Type B pancreatic cell (in vitro differentiated cells): ENCODE measurements at places on chromosomes 3 and 15.

GRCh38 chr3:40024526-40024925 is 215.1 kb downstream of the MYRIP start:
- no peak for DNase-seq

DNA sequence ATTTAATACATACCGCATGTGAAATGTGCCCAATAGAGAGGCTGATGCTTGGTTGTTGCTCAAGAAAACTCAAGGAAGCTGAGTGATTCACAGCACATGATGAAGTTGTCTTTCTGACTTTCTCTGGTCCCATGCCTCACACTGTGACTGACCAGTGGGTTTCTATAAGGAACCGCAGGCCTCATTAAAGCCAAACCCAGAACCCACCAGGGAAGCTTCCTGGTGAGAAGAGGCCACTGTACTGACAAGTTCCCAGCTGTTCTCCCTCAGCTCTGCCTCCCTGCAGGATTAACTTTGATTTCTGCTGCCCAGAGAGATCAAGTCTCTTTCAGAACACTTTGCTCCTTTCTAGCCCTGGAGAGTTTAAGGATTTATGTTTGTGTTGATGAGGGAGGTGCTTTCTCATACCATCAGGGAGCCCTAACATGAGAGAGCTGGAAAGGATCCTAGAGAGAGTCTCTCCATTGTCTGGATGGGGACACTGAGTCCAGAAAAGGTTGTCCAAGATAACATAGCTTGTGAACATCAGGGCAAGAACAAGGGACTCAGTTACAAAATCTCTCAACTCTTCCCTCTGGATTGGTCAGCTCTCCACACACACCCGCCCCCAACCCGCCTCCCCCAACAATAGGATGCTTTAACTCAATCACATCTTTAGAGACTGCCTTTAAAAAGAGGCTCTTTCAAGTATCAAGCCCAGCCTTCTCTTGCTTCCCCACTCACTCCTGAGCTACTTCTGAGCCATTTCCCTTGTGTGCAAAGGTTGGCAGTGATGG is 303.2 kb upstream of the TLE3 start:
- no peak for DNase-seq

DNA sequence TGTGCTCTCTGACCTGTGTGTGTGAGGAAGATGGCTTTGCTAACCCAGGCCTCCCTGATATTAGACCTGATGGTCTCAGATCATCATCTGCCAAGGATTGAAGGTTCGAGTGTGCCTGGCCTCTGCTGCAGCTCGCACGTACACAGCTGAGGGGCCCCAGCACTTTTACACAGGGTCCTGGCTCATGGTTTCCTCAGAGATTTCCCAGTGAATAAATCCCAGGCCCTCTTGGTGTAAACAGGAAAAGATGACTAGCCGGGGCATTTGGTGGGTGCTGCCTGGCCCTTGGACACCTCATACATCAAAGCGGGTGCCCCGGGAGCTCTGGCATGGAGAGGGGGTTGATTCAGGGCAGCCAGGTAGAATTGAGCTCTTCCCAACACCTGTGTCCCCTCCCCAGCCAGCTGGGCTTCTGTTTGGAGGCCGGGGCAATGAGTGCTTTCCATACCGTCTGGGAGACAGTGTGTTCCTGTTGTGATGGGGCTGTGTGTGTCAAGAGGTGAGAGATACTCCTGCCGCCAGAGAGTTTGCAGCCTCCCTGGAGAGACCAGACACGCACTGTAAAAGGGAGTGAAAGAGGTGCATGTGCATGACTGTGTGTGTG is 72.5 kb upstream of the TLE3 start:
- no peak for DNase-seq

DNA sequence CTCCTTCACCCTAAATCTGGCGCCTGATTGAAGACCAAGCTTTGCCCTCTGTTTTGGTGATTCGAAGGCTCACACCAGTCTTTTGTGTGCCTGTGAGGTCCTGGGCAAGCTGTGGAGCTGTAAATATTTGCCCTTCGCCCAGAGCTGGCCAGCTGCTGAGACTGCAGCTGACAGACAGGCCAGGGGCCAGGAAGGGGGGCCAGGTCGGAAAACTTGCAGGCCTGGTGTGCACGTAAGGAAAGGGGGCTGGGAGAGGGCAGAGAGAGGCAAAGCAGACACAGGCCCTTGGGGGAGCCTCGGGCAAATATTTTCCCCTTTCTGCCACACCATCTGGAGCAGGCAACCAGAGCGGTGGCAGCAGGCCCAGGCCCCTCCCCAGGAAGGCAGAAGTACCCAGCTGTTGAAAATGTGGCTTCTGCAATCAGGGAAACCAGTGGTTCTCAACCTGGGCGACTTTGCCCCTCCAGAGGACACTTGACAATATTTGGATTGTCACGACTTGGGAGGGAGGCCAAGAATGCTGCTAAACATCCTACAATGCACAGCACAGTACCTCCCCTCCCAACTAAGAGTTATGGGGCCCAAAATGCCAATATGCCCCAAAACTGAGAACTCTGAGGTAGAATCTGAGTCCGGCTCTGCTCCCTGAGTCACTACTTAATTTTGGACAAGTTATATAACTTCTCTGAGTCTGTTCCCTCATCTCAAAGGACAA is 2.5 kb downstream of the PDZRN3 start:
- DNase-seq: no peak

- no peak for DNase-seq
Measured at GRCh38 chr15:88657326-88658069, 18.7 kb downstream of the ISG20 start.

- no peak for DNase-seq
Measured at GRCh38 chr15:91552555-91552954, 301.0 kb upstream of the SLCO3A1 start.

DNA sequence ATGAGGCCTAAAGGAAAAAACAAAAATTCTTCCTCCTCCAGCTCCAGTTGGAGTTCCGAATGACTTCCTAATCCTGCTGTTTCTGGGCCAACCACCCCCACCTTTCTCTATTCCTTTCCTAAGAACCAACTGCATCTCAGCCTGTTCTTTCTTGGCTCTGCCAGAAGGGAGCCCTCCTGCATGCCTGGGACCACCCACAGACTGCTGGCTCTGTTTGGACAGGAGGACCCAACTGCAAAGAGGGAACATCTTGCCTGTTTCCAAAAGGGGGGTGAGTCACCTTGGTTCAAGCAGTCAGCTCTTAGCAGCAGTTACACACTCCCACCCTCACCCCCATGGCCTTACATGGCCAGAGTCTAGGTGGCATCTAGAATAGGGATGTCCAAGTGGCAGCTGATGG is 116.0 kb upstream of the PRICKLE2 start:
- DNase-seq: no peak

DNA sequence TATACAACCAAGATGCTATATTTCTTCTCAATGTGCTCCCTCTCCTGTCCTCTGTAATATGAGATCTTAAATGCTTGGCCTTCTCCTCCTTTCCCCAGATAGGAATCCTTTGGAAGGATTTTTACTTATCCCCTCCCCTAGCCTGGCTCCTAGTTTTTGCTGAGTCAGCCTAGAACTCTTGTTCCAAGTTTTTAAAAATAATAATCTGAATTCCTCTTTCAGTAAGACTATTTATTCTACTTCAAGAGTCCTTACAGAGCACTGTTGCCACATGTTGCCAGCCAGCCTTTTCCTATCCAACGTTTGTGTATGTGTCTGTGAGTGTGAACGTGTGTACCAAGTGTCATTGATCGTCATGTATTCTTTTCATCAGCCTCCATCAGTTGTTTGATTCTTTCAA is 11.0 kb upstream of the KCNMB2 start:
- no peak for DNase-seq
